Activated T-cell treated with anti-CD3 and anti-CD28 coated beads, Interleukin-2, amount 50 U/mL, for 72 hours (primary cell): ENCODE measurements at places on chromosomes 6 and 20. TPM values are rescaled to one million over a fixed set of nuclear protein-coding genes. Genes with fewer than 3 reads are reported as not detected.

TRIM31 gene
- total RNA-seq: not detected

DDRGK1 gene
- 83.6 TPM for total RNA-seq

AVP gene
- total RNA-seq: not detected

KIAA1755 gene
- total RNA-seq: not detected

AFG1L gene
- total RNA-seq: 7.2 TPM

ADGRF5 gene
- not detected for total RNA-seq

CARMIL1 gene
- total RNA-seq: 5.6 TPM

PPP1R14C gene
- 1.8 TPM for total RNA-seq

HTR1E gene
- not detected for total RNA-seq

XKR7 gene
- not detected for total RNA-seq

TSPYL1 gene
- 55.0 TPM for total RNA-seq

ARMC2 gene
- 2.2 TPM for total RNA-seq

HLA-DQA2 gene
- not detected for total RNA-seq

SAMD10 gene
- total RNA-seq: 77.0 TPM

B3GALT4 gene
- total RNA-seq: 14.2 TPM

SLC26A8 gene
- total RNA-seq: 0.44 TPM

COQ3 gene
- total RNA-seq: 7.0 TPM

MICA gene
- 9.5 TPM for total RNA-seq
